ENCODE measurements at places on chromosomes 11 and 22.

GRCh38 chr11:45934580-45935318 is 12.3 kb downstream of the LARGE2 start:
- DNase-seq: no peak

- DNase-seq: no peak
These were observed 550.5 kb downstream of the MIAT start for GRCh38 chr22:27207907-27208306.

- DNase-seq: no peak
These were observed 88.3 kb downstream of the AMOTL1 start for GRCh38 chr11:94856443-94856842.

GRCh38 chr22:41995211-41995610 is 3.4 kb upstream of the WBP2NL start:
- DNase-seq: no peak

GRCh38 chr22:43967069-43967468 is 11.8 kb downstream of the SAMM50 start:
- no peak for DNase-seq
